ENCODE measurements at places on chromosomes 7 and 10.

GRCh38 chr7:101202603-101202918 is 1.7 kb upstream of the MOGAT3 start:
- no peak for DNase-seq

- no peak for DNase-seq
Observed at GRCh38 chr10:45227456-45227855, 88.0 kb downstream of the OR13A1 start.

DNA sequence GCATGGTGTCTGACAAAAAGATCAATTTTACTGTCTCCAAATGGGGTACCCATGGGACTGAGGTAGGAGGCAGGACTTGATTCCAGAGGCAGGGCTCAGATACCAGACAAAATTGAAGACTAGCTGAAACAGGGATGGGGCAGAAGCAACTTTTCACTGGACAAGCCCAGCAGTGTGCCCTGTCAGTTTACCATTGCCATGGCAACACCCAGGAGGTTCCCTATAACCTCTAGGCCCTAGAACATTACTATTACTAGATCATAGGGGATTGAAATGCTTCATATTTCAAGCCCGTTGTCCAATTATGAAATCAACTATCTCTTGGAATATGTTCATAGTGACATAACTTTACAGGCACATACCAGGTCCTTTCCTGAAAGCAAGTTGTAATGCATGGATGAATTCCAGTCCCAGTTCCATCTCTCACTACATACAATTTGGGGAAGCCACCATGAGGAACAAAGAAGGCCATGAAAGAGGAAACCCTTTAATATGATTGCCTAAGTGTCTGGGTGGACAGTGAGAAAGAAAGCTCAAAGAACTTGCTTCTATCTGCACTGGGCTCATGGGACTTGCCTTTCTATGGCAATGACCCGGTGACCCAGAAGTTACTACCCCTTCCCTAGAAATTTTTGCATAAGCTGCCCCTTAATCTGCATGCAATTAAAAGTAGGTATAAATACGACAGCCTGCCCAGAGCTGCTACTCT is 557.9 kb downstream of the KCNMA1 start:
- no peak for DNase-seq

DNA sequence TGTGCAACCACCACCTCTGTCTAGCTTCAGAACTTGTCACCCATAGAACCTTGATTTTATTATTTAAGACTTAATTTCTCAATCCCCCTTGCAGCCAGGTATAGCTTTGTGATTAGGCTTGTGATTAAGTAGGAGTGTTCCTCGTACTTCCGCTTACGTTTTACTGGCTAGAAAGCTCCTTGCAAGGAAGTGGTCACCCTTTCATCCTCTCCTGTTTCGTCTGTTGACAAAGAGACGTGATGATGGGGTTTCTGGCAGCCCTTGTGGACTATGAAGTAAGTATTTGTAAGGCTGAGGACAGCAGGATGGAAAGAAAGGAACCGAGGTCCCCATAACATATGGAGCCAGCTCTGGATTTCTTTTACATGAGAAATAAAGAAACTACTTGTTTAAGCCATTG is 86.5 kb upstream of the KDM7A start:
- no peak for DNase-seq

GRCh38 chr7:90383422-90383821 is 19.8 kb upstream of the CLDN12 start:
- DNase-seq = no peak

DNA sequence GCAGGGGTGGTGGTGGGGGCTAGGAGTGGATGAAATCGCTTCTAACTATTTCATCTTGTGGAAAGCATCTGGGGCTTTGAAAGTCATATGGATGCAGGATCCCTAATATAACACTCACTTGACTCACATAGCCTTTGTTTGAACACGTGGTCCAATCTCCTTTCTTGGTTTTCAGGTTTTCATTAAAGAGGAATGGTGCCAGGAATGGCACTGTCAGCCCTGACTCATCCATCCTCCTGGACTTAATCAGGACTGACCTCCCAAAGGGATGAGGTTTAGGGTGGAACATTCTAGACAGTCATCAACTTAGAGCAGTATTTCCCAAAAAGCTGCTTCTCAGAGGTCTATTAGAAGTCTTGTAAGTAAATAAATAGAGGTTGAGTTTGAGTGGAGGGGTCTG is 162.0 kb upstream of the PLXNA4 start:
- DNase-seq = peak; percentile 89

DNA sequence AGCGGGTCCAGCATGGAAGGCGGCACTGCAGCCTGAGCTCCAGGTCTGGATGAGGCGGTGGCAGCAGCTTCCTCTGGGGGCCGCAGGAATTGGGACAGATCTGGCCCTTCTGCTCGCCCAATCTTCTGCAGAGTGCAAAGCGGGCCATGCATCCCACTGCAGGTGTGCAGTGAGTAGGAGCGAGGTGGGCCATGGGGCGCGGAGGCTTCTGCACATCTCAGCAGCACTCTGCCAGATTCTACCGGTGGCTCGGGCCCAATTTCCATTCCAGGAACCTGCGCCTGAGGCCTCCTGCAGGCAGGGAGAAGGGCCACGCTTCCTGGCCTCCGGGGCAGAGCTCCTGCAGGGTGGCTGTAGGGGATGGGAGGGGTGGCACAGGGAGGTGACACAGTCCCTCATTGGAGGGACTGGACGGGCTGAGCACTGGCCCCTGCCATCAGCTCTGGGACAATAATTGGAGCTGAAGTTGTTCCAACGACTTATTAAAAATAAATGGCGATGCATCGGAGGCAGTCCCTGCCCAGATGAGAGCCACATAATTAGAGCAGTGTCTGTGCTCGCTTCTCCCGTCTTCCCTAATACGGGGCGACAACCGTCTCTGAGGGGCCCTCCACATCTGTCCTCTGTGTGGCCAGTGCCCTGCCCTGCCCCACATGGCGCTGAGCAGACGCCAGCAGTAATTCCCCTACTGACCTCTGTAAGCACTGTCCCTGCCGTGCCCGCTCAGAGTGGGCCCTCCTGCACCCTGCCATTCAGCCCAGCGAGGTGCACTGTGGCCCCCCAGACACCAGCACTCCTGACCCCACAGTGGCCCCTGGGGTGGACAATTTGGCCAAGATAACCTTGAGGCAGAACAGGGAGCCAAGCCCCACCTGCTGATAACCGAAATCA is 197.5 kb downstream of the ELFN1 start:
- no peak for DNase-seq

DNA sequence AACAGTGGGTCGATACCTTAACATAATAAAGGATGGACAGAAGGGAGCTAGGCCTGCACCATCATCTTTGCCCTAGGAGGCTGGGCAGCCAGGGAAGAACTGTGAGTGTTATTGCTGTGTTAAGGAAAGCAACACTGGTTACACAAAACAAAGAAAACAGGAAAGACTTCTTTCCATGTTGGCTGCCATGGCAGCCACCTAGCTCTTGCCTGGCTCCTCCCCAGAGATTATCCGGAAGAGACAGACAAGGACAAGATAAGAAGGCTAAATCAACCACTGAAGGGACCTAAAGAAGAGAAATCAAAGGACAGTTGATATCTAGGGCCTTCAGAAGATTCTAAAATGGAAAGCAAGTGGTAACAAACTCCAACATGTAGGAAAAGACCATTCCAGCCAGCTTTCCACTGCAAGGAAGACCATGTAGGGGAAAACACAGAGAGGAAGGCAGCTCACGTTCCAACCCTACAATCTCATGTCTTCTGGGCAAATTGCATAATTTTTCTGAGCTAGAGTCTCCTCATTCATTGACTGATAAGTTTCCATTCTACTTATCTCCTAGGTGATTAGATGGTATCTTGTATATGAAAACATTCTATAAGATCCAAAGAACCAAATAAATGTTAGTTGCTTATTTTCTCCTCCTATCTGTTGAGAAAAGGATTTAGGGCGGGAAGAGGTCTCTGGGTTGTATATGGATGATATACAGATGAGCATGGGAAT is 51.2 kb downstream of the SP8 start:
- no peak for DNase-seq

GRCh38 chr7:159046300-159046699 is 98.4 kb downstream of the VIPR2 start:
- DNase-seq = no peak

GRCh38 chr7:134804351-134804750 is 24.9 kb downstream of the CALD1 start:
- no peak for DNase-seq

DNA sequence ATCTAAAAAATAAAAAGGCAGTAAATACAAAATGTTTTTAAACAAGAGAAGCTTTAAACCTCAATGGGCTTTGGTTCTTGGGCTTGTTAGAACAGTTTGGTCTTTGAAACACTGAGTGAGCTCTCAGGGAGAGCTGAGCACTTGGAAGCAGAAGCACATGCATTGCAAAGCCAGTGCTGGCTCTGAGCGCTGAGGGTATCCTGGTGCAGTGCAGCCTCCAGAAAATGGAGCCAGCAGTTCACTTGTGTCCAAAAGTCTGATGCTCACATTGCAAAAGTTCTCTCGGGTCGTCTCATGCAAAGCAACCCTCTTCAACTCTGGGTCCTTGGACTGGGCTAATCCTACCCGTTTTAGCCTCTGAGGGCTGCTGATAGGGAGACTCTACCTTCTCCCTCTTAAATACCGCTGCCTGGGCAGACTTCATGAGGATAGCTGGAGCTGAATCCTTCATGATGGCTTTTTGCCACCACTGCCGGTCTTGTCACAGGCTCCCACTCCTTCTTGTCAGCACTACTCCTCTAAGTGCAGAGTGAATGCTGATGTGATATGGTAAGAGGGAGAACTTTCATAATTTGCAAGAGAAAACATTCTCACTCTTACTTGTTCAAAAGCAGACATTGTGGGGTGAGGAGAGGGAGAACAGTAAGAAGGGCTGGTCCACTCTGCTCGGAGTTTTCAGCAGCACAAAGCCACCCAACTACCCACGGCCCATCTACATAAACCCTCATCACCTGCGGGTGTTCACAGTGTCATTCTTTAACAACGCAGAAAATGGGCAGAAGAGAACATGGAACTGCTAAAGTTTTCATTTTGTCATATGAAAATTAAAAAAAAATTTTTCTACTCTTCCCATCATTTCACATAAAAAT is 42.2 kb upstream of the BMPER start:
- no peak for DNase-seq

DNA sequence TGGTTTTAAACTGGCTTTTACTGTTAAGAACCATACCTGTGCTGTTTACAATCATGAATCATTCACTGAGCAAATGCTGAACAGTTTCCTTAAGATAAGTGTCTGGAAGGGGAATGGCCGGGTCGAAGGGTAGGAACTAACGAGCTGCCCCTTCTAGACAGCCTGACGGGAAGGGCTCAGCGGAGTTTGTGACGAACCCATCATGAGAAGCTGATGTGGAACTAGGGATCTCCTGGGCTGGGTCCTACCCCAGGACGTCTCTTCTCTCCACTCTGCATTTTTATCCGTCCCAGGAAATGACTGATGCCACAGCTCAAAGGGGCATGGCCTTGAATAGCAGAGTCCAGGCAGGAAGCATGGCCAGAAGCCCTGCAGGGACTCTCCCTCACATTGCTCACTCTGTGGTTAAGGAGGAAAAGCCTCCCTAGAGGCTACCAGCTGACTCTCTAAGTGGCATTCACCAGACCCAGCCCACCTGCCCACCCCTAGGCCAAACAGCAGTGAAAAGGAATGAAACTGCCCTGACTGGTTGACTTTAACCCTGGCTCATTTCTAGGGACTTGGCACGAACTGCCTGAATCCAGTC is 112.0 kb downstream of the PFKFB3 start:
- no peak for DNase-seq

DNA sequence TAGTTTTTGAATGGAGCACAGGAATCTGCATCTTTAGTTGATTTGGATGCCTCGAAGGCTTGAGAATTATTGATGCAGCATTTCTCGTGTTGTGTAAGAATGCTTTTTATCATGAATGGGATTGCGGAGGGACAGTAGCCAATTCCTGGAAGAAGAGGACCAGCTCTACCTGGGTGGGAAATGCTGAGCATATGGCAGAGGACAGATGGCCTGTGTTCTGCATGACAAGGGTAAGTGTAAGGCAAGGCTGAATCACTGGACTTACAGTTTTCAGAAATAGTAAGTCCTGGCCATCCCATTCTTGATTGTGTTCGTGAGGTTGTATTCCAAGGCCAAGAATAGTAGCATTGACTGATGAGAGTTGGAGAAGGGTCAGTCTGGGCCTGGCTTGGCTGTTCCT is 15.9 kb downstream of the RP9 start:
- DNase-seq = no peak

GRCh38 chr7:112206991-112207592 is 597 bp downstream of the ZNF277 start:
- DNase-seq = no peak

DNA sequence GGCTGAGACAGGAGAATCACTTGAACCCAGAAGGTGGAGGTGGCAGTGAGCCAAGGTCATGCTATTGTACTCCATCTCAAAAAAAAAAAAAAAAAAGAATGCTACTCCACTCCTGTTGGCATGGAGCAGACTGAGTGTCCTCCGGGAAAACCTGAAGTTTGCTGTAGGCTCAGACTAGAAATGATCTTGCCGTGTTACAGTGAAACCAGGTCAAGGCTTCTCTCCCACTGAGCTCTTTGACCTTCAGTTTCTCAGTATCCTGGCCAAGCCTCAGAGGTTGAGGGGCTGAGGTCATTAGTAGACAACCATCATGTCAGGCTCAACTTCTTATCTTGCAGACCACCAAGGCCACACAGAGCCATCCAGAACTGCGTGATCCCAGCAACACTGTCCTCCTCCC is 348.6 kb upstream of the ZNF32 start:
- no peak for DNase-seq

- DNase-seq = no peak
Observed at GRCh38 chr10:22458272-22459038, 113.2 kb downstream of the SPAG6 start.

- no peak for DNase-seq
Observed at GRCh38 chr7:83306502-83306901, 143.8 kb upstream of the PCLO start.

DNA sequence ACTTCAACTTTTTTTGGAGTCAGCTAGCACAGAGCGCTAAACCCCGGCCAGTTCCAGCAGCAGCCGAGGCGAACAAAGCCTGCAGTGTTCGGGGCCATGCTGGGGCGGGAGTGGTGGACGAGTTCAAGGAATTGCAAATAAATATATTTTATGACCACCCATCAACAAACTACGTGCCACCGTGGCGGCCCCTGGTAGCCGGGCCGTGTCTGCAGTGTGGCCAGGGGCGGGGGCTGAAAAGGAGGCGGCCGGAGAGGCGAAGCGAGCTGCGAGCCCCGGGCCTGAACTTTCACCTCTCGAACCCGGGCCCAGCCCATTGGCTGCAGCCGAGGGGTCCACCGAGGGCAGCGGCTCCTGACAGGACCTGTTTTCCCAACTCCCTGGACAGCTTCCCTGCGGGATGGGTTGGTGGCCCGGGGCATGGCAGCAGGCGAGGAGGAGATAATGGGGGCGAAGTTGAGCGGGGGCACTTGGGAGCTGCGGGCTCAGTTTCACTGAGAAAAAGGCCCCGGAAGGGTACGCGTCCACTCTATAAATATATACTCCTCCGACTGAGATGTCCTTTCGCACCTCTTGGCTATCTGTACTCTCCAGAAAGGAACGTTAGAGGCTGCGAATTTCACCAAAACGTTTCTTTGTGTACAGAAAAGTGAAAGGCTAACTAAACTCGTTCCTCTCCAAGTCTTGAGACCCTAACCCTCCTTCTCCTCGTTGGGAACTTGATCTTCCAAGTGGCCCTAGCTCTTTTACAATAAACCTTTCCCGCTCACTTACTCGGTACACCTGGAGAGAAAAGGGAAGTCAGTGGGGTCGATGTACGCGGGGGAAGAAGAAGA is 164.6 kb upstream of the PPP1R3A start:
- no peak for DNase-seq

- DNase-seq = no peak
Observed at GRCh38 chr10:48599830-48600134, 5.1 kb downstream of the ARHGAP22 start.

GRCh38 chr7:27746978-27747377 is 7.0 kb downstream of the TAX1BP1 start:
- DNase-seq = no peak

- no peak for DNase-seq
Observed at GRCh38 chr7:94417901-94418300, 23.2 kb downstream of the COL1A2 start.
